ENCODE measurements at places on chromosomes 16 and 17.

GRCh38 chr17:78241277-78242023 lies 10.0 kb downstream of the TMEM235 start:
- DNase-seq: peak; percentile 35

DNA sequence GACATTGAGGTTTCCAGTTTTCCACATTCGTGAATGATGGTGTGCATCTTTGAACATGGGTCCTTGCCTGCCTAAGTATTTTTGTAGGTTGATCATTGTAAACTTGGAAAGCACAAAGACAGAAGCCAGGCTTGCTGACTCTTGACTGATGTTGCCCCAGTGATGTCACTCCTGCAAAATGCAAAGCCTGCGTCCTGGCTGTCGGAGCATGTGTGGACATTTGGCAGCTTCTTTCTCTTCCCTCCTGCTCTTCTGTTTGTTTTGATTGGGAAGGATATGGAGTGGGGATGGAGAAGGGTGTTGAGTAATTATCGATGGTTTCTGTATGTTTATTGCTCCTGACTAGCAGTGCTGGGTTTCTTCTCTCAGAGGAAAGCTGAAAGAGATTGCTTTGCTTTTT lies 3.2 kb downstream of the NDE1 start:
- DNase-seq: peak; percentile 86

GRCh38 chr16:25893332-25893731 lies 201.6 kb downstream of the HS3ST4 start:
- DNase-seq: no peak

DNA sequence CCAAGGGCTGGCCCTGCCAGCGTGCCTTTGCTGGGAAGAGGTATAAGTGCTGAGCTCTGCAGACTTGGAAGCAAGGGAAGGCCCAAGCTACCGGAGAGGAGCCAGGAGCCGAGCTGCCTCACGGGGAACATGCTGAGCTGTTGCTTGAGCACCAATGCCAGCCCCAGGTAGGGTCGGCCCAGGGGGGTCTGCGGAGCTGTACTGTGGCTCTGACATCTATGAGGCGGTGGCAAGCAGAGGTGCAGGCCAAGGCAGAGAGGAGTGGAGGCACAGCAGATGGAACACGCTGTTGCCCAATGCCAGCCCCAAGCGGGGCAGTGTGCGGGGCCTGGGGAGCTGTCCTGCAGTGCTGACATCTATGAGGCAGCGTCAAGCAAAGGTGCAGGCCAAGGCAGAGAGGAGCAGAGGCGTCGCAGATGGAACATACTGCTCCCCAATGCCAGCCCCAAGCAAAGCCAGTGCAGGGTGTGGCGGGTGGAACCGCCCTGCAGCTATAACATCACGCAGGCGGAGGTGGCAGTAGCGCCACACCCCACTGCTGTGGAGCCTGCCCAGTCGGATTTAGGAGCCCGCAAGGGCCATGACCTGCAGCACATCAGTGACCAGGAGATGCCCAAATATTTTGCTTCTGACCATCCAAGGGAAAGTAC lies 10.0 kb downstream of the GGA2 start:
- no peak for DNase-seq

DNA sequence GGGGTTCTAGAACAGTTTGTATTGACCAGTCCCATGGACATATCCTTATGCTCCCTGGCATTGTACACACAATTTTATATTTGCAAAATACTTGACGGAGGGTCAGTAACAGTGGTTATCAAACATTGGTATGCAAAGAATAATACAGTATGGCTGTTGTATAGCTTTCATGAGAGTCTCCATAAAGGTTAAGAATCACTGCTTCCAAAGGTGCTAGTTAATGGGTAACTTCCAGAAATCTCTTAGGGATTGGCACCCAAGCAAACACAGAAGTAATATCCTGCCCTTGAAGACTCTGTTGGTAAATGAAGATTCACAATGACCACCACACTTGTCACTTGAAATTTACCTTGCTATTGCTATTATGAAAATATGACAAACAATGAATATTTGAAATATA lies 239.2 kb downstream of the ZFHX3 start:
- no peak for DNase-seq

DNA sequence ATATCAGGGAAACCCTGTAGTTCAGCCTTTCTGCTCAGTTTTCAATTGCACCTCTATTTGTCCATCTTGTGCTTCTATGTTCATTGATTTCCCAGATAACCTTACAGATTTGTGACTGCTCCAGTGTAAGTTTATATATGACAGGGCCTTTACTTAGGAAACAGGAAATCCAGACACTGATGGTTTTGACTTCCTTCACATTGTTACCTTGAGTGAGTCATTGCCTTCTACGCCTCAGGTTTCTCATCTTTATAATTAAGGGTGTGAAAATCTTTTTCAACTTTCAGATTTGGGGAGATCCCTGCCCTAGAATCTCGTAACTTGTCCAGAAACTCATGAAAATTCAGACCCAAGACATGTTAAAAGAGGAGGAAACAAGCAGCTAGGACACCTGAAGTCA lies 342.4 kb upstream of the TBX2 start:
- DNase-seq: no peak

- no peak for DNase-seq
Measured at GRCh38 chr16:12235110-12235509, 258.6 kb downstream of the SNX29 start.

DNA sequence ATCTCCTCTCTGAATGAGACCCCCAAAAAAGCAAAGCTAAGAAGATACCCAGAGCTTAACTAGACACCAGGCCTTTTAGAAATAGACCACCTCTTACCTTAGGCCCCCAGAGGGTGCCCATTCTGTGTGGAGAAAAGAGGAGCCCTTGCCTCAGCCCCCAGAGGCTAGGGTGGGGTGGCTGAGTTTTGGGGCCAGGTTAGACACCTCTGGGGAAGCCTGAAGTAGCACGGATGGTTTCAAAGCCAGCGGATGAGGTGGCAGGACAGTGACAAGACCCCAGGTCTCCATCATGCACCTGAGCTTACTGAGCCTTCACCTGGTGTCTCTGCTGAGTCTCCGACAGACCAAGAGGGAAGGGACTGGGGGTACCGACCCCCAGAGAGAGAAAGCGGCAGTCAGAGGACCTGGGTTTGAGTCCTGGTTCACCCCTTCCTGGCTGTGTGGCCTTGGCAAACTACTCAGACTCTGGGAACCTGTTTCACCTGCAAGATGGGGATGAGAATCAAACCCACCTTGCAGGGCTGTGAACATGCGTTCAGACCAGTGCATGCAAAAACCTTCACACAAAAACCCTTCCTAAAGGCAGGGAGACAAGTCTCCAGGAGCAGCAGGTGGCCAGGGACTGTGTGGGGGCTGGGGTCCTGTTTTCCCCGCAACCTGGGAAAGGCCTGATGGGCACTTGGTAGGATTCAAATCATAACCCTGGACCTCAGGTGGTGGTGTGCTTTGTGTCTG lies 7.7 kb downstream of the SCGB1C2 start:
- DNase-seq: no peak

GRCh38 chr16:15876503-15876902 lies 11.9 kb downstream of the CEP20 start:
- no peak for DNase-seq

DNA sequence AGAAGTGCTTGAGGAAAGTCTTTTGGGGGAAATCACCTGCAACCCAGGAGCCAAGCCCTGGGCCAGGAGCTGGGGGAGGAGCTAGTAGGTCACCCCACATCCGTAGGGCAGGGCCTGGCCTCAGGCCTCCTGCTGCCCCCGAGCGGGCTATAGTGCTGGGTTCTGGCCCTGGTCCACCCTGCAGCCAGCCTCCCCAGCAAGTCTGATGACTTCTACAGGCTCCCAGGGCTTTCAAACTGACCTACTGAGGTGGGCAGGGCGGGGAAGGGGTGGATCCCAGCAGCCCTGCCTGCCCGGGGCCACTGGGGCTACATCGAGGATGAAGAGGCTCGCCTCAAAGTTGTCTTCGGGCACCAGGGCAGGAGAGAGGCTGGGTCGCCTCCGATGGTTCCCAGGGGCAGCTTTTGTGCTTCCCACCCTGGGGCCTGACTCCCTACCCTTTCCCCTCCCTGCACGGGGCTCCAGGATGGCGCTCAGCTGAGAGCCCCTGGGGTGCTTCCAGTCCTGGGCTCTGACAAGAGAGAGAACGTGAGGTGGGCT lies 5.0 kb downstream of the CENPX start:
- no peak for DNase-seq

DNA sequence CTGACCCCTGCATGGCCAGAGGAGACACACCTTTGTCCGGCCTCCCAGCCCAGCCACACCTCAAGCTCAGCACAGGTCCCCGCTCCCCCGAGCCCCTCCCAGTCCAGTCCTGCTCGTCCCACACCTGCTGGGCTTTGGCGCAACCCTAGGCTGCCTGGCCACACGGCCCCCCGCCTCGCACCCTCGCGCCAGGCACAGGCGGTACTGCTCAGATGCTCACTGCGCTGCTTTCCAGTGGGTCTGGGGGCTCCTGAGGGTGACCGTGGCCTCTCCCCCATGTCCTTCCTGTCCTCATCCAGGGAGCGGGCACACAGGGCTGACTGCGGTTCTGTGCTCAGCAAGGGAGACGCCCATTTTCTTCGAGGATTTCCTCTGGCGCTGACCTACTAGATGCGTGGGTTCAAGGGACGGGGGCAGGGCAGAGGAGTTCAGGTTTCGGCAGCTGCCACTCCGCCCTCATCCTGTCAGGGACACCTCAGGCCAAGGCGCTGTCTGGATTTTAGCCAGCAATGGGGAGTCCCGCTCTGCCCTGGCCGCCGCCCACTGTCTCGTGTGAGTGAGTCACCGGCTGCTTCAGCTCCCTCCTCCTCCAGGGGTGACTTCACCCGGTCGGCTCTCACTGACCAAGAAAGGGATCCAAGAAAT lies 118.0 kb upstream of the ZNF469 start:
- DNase-seq: peak; percentile 92

DNA sequence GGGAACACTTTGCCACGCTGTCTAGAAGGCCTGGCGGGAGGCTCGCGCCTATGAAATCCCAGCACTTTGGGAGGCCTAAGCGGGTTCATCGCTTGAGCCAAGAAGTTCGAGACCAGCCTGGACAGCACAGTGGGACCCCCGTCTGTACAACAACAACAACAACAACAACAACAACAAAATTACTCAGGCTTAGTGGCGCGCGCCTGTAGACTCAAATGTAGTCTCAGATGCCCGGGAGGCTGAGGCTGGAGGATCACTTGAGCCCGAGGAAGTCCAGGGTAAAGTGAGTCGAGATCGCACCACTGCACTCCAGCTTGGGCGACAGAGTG lies 297 bp upstream of the SLFN13 start:
- no peak for DNase-seq

DNA sequence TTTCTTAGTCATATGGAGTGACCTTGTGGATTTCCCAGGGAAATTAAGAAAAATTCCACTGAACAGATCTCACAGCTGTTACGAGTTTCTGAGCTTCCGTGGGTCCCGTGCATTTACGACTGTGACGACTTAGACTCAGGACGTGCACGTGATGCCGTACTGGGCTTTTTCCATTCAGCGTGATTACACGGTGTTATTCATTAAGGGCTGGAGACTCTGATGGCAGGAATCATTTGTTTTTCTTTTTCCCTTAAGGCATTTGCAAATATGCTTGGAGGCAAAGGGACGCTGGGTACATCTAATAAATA lies 57.2 kb downstream of the TBC1D16 start:
- DNase-seq: no peak

Data from fibroblast of skin of abdomen (primary cell).